CD14-positive monocyte (primary cell): ENCODE measurements at places on chromosomes 6 and 20. TPM values are rescaled to one million over a fixed set of nuclear protein-coding genes. Genes with fewer than 3 reads are reported as not detected.
A peak's percentile ranks its signal among the peaks of the same experiment; 100 is the strongest.

DNA sequence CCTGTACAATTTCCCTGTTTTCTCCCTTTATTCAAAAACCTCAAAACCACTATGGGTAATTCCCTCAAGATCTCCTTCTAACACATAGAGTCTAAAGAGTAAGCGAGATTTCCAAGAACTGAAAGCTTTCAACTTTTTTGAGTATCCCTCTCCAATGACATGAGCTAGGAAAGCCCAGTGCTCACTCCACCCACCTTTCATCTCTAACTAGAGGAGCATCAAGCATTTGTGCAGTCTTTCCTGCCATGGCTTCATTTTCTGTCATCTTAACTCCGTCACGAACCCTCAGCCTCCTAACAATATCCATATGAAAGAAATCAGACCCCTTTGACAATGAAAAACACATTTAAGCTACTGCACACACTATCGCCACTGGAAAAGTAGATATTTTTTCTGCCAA is 91.9 kb upstream of the SUPT3H start:
- no peak for DNase-seq

GRCh38 chr20:6641012-6641411 is 126.5 kb upstream of the BMP2 start:
- DNase-seq, result no peak

DNA sequence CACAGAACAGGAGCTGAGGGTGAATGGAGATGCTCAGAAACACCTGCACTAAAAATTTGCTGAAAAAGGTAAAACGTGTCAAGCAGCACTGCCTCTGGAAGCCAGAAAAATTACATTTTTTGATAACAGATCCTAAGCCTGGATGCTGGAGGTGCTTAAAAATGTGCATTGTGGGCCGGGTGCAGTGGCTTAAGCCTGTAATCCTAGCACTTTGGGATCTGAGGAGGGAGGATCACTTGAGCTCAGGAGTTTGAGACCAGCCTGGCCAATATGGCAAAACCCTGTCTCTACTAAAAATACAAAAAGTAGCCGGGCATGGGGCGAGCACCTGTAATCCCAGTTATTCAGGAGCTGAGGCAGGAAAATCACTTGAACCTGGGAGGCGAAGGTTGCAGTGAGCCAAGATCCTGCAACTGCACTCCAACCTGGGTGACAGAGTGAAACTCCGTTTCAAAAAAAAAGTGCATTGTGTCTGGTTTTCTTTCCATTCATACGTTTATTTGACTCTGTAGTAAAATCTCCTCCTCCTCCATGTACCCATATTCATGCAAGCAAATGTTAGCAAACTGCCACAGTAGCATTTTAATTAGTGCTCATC is 587 bp upstream of the BTN3A1 start:
- no peak for DNase-seq

The PRRC2A gene
- 2.3 TPM for polyA plus RNA-seq

The EFCAB8 gene
- 0.15 and 0.45 TPM in 2 replicates for polyA plus RNA-seq

DNA sequence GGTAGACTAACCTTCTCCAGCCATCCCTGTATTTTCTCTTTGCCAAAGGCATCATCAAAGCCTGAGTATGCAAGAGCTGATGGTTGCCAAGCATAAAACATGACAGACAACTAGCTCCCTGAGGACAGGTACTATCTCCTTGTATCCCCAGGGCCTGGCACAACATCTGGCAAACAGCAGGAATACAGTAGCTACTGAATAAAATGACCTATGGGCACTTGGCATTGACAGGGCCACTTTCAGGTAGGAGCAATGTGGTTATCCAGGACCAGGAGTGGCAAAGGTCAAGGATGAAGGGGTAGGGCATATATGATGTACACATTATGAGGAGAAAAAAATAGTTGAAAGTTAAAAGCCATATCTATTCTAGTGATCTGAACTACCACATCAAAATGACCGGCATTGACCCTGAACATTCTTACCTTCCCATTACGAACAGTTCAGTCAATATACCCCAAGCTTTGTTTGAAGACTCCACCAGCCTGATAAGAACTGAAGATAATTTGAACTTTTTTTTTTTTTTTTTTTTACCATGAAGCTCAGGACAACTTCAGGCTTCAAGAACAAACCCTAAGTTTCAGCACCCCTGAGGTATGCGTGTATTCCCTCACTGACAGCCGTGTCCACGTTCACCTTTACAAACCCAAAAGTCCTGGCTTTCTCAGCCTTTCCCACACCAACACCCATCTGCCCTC is 12.3 kb downstream of the ABHD12 start:
- no peak for DNase-seq

- DNase-seq, result no peak
Observed at GRCh38 chr6:156850353-156850752, 73.2 kb downstream of the ARID1B start.

- peak; percentile 87 for DNase-seq
Observed at GRCh38 chr6:140043762-140044378, 669.4 kb upstream of the CITED2 start.
